GF-D8 (cell line): ENCODE measurements at places on chromosomes 4 and X.
A peak's percentile ranks its signal among the peaks of the same experiment; 100 is the strongest.

DNA sequence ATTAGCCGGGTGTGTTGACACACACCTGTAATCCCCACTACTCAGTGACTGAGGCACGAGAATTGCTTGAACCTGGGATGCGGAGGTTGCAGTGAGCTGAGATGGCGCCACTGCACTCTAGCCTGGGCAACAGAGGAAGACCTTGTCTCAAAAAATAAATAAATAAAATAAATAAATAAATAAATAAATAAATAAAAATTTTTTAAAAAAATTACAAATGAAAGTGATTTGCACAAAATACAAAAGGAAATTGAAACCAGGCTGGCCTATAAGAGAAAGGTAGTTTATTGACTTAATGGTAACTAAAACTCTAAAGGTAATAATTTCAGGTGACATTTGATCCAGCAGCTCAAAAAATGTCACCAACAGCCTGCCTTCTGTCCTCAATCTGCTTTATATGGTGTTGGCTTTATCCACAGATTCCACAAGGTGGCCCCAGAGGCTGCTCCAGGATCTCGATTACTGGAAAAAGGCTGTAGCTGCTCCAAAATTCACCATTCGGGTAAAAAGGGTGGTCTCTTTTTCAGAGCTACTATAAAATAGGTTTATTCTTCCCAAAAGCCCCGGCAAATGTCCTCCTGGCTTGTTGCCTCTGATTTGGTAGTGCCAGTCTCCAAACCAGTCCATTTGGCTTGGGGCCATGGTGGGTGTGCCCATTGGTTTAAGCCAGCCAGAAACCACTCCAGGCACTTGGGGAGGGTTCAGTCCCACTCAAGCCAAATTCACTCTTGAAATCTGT lies 61.4 kb upstream of the TRIM2 start:
- peak; percentile 14 for DNase-seq

- DNase-seq = no peak
Observed at GRCh38 chrX:129781680-129782495, 2.1 kb downstream of the SASH3 start.

- DNase-seq = no peak
Observed at GRCh38 chr4:12446657-12447185, 1018.0 kb upstream of the HS3ST1 start.

- DNase-seq = no peak
Observed at GRCh38 chr4:89939994-89940393, 45.3 kb downstream of the MMRN1 start.

GRCh38 chr4:41989994-41990364 lies 351 bp upstream of the SLC30A9 start:
- DNase-seq = no peak

DNA sequence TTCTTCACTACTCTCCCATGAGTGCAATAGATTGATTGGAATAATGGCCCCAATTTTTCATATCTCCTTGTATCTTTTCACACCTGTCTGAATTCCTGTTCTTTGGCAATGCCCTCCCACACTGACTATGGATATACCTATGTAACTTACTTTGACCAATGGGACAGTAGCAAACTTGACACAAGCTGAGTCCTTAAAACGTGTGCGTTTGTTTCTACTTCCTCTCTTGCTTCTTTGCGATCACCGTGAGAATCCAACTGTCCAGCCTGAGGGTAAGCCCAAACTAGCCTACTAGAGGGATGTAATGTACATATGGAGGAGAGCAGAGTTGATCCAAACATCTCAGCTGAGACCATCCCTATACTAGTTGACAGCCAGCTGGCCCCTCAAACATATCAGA lies 19.3 kb downstream of the TEC start:
- DNase-seq = no peak

- no peak for DNase-seq
Observed at GRCh38 chr4:25938787-25939186, 24.8 kb downstream of the SMIM20 start.

DNA sequence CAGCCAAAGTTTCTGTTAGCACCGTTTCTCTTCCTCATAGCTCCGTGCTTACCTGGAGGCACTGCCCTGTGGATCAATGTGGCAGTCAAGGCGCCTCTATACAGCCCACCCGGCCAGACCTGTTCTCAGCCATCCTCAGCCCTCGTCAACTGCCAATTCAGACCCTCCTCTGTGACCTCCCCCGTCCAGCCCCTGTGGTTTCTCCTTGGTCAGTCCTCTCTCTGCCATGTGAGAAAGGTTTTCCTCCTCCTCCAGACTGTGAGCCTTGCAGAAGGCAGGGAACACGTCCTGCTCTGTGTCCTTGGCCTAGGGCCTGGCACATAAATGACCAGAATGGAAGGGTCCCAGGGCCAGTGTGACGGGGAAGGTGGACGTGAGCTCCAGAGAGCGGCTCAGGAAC lies 174.6 kb upstream of the PSAPL1 start:
- DNase-seq = no peak

DNA sequence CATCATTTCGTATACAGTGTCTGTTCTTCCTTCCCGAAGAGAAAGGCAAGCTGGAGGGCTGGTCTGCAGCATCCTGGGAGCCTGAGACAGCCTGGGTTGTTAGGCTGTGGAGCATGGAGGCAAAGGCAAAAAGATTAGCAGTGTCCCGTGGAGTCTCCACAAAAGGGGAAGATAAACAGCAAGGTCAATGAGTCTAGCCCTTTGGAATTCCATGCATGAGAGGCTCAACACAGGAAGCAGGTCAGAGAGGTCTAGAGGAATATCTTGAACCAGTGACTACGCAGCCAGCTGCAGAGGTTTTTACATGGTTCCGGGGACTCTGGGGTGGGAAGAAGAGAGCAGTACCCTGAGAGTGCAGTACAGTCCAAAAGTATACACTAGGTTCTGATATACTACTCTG lies 12.2 kb upstream of the MCF2 start:
- DNase-seq = no peak

DNA sequence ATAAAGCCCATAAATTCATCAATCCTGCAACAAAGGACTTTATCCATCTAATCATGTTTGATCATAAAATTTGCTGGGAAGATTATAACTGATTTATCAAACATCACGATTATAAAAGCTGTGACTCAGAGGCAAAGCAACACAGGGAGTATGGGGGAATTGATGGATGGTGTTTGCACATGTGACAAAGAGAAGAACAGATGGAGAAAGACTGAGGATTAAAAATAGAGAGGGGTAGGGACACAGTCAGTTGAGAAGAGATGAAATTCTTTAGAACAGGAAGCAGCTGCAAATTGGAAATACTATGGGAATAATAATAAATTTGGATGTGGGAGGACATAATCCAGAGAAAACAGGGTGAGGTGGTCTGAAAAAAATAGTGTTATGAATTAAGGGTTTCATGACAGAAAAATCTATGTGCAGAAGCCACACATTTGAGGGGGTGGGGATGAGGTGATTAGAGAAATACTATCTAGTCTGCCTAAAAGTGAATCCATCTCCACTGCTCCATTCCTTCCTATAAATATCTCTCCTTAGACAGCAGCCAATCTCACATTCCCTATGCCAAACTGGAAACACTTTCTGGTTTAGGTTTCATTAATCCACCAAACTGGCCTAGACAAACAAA lies 6.2 kb downstream of the PRR32 start:
- DNase-seq = no peak

GRCh38 chrX:67780694-67781109 lies 236.9 kb downstream of the AR start:
- peak; percentile 82 for DNase-seq

DNA sequence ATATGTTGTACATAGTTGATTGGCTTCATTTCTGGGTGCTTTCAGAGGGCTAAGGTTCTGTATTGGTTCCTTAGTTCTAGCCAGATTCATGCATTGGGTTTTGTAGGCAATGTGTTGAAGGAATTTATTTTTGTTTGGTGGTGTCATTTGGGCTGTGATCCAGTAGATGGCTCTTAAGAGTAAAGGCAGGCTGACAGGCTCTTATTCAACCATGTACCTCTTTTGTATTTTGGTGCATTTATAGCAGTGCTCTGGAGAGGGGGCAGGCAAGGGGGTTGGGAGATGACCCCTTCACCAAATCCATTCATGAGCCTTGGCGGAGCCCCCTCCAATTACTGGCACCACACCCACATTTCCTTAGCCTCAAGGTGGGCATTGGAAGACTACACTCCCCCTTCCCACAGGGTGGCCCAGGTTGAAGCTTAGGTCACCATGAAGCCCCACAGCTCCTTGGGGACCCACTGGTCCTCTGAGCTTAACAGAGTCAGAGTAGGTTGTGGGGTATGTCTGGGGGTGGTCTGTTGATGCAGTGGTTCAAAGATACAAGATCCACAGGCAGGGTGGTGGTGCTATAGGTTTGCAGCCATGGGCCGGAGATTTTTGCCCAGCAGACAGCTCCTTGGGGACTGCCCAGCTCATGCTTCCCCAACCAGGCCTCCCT lies 143.0 kb upstream of the GNPDA2 start:
- no peak for DNase-seq

- no peak for DNase-seq
Observed at GRCh38 chr4:5921981-5922380, 29.1 kb upstream of the CRMP1 start.

GRCh38 chrX:56319165-56319564 lies 87.0 kb downstream of the KLF8 start:
- DNase-seq = no peak

DNA sequence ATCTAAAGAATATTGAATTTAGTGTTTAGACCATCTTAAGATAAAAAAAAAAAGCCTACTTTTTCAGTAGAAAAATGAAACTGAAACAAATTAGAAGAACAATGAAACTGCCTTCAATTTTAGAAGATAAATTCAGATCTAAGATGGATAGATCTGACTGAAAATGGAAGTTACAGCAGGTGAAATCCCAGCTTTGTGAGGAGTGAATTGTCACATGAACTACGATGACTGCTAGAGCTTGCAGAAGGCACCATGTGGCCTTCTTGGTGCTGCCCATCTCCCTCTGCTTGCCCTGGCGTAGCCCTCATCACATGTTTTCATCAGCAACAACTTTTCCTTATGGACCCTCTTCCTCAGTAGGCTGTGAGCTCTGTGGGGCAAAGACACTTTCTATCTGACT lies 51.4 kb upstream of the EMCN start:
- no peak for DNase-seq

DNA sequence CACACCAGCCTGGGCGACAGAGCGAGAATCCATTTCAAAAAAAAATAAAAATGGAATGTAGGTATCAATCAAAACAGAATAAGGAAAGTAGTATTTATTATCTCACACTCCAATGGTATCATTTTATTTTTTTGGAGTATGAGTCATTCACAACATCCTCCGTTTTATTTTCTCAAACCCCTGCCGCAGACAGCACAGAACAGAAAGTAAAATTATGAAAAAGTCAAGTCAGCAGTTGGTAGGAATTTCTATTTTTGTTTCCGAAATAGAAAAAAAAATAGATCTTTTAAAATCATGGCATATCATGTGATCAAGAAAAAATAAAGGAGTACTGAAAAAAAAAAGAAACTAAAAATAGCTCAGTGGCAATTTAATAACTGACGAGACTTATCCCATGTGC lies 490.7 kb upstream of the TENM3 start:
- no peak for DNase-seq

GRCh38 chrX:112677167-112677566 lies 2.6 kb downstream of the LHFPL1 start:
- no peak for DNase-seq

DNA sequence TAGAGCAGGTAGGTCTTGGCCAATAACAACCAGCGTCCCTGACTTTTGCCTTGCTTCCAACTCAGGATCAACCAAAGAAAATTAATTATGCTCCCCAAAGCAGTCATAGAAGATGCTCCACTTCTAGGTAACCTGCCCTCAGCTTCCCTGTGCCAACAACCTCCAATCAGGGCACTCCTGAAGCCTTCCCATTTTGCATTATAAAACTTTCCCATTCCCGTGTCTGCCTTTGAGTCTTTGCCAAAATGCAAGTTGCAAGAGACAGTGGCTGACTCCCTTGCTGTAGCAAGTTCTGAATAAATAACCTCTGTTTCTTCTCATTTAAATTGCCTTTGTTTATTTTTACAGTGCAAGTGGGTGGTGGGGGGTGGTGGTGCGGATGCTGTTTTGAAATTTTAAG lies 418.0 kb downstream of the PACRGL start:
- no peak for DNase-seq

DNA sequence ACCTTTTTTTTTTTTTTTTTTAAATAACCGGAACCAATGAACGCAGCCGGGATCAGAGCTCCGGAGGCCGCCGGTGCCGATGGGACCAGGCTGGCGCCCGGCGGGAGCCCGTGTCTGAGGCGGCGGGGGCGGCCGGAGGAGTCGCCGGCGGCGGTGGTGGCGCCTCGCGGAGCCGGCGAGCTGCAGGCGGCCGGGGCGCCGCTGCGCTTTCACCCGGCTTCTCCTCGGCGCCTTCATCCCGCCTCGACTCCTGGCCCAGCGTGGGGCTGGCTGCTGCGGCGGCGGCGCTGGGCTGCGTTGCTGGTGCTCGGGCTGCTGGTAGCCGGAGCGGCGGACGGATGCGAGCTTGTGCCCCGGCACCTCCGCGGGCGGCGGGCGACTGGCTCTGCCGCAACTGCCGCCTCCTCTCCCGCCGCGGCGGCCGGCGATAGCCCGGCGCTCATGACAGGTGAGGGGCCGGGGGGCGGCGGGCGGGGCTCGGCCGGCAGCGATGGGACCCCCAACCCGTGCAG lies 337 bp downstream of the STIM2 start:
- no peak for DNase-seq

DNA sequence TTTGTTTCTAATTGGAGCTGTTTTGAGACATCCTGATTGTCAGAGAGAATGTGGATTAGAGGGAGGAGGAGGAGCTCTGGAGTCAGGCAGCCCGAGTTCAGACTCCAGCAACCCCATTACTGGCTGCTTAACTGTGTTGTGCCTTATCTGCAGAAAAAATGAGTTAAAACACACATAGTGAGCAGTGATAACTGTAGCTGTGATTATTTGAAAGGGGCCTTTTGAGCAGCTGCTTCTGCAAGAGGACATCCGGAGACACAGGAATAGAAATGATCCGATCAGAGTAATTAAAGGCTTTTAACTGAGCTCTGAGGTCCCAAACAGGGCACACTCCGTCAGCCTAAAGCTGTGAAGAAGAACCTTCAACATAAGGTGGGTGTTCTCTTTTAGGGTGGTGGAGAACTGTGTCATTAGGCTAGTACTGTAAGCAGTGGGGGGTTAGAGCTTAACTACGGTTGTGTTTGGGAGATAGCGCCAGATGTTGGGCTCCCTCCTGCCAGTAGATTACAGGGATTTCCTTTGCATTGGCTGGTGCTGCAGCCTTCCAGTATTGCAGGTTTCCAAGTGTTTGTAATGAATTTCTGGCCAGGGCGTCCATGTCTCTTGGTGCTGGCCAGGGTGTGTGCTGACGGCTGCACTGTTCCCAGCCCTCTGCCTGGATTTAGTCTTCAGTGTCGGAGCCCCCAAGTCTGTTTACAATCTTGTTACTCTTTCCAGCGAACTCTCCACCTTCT lies 24.3 kb downstream of the ADD1 start:
- DNase-seq = no peak

- no peak for DNase-seq
Observed at GRCh38 chrX:150771116-150771515, 77.9 kb downstream of the MTMR1 start.

GRCh38 chrX:119273420-119274192 lies 37.5 kb downstream of the PGRMC1 start:
- DNase-seq = no peak
